Stimulated activated CD8-positive, alpha-beta memory T cell treated with anti-CD3 and anti-CD28 coated beads, Interleukin-4, amount 100 ng/mL, for 48 hours (primary cell): ENCODE measurements at places on chromosomes 7 and 10.
A peak's percentile ranks its signal among the peaks of the same experiment; 100 is the strongest.

- no peak for DNase-seq
Observed at GRCh38 chr10:88147000-88147798, 283.8 kb downstream of the PTEN start.

GRCh38 chr10:106284802-106285587, 879.5 kb downstream of the SORCS1 start:
- no peak for DNase-seq

GRCh38 chr7:100489824-100490223, 6.1 kb downstream of the NYAP1 start:
- no peak for DNase-seq

GRCh38 chr10:88962336-88962735, 9.8 kb upstream of the ACTA2 start:
- no peak for DNase-seq

GRCh38 chr7:123500878-123501489, 33.4 kb downstream of the IQUB start:
- DNase-seq: no peak

DNA sequence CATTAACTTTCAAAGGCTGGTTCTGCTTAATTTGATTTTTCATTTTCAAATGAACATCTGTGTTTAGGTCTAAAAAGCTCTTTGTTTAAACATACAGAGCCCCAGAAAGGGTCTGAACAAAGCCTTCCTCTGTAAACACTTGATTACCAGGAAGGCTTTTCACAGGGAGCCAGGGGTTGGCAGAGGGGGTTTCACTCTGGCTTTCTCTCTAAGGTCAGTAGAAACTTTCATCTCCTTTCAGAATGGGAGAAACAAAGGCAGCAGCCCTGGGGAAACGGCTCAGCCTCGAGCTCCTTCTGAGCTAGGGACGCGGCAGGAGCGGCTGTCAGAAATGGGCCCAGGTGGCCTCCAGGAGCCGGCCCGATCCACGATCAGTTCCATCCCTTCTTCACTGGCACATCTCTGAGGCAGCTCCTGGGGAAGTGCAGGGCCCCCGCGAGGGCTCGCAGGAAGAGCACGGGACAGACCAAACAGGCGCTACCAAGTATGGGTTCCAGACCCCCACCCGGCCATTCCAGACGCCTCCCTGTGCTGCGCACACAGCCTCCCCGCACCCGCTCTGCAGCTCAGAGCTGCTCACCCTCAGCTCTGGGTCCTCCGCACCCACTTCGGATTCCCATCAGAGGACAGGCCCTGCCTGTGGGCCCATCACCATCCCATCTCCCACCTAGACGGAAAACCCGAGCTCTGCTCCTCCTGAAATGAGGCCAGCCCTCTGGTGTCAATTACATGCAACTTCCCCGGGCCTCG, 124.1 kb downstream of the MAD1L1 start:
- DNase-seq: no peak

GRCh38 chr10:48549236-48549635, 55.6 kb downstream of the ARHGAP22 start:
- DNase-seq: no peak

GRCh38 chr10:61283481-61284221, 169.5 kb downstream of the TMEM26 start:
- no peak for DNase-seq

DNA sequence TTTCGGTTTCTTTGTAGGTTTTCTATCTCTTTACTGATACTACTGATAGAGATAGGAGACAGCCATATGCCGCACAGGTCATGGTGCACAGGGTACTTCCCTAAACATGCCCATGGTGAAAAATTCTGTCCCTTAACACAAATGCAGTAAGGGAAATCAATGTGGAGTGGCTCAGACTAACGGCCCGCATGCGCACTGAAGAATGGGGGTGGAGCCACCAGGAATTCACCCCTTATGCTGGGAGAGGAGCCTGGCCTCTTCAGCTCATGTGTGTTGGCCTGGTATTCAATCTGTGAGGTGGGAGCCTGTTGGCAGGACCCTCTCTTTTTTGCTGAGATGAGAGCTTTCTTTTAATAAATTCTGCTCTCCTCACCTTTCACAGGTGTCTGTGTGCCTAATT, 8.4 kb upstream of the URGCP start:
- DNase-seq: no peak

- no peak for DNase-seq
Observed at GRCh38 chr10:124086787-124087671, 6.4 kb downstream of the CHST15 start.

- DNase-seq: no peak
Observed at GRCh38 chr7:47931005-47932004, 17.0 kb downstream of the PKD1L1 start.

GRCh38 chr7:84482476-84482875, 287.9 kb upstream of the SEMA3A start:
- no peak for DNase-seq

DNA sequence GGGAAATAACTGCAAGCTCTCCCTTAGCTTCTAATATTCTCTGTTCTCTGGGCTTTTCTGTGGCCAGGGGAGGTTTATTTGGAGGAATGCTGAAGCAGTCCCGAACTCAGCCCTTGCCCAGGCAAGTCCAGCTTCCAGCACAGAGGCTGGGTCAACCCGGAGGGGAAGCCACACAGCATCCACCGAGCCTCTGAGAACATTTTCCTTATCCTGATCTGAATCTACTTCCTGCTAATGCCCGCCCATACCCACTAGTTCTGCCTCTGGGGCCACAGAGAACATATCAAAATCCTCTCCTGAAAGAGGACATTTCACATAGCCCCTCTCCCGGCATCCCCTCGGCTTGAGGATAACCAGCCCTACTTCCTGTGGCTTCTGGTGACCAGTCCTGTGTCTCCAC, 31.1 kb downstream of the SH3PXD2A start:
- no peak for DNase-seq

- DNase-seq: no peak
Observed at GRCh38 chr10:59266321-59266720, 89.9 kb downstream of the PHYHIPL start.

GRCh38 chr7:157961731-157962457, 625.1 kb downstream of the DNAJB6 start:
- no peak for DNase-seq

DNA sequence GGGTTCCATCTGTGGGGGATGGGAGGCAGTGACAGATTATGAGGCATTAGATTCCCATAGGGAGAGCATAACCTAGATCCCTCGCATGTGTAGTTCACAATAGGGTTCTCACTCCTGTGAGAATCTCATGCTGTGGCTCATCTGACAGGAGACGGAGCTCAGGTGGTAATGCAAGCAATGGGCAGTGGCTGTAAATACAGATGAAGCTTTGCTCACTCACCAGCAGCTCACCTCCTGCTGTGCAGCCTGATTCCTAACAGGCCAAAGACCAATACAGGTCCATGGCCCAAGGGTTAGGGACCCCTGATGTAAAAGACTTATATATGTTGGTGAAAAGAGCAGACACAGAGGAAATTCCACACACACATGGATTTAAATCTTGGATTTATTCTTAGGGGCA, 370.2 kb downstream of the NRG3 start:
- DNase-seq: no peak

- DNase-seq: no peak
Observed at GRCh38 chr7:107045980-107046379, 1.5 kb downstream of the PRKAR2B start.

DNA sequence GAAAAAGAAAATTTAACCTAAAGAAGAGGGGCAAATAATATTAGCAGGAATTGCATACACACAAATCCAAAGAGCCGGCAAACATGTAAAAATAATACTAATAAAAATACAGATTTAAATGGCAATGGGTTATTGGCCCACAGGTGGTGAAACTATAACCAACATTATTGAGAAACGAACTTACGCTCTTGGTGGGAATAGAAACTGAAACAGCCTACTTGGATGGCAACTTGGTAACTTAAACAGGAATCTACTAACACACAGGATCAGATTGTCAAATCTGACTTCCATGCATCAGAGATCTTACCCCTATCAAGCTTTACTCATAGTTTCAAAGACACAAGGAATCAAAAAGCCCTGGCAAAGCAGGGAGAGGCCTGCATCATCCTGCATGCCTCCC, 66.5 kb downstream of the ANLN start:
- no peak for DNase-seq

DNA sequence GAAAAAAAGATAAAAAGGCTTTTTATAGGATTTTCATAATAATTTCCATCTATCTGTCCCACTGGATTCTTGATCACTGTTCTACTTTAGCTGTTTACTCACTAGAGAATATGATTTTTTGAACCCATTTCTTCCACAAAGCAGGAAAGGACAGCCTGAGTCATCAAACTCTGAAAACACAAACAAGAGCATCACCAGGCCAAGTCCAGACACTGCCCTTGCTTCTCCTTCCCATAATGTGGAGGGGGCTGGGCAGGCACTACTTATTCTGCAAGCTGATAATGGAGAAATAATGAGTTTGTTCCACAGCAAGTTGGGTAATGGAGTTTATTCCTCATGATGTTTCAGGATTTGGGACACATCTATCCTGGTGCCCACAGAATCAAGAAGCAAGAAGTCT, 13.0 kb upstream of the KCNIP2 start:
- no peak for DNase-seq

DNA sequence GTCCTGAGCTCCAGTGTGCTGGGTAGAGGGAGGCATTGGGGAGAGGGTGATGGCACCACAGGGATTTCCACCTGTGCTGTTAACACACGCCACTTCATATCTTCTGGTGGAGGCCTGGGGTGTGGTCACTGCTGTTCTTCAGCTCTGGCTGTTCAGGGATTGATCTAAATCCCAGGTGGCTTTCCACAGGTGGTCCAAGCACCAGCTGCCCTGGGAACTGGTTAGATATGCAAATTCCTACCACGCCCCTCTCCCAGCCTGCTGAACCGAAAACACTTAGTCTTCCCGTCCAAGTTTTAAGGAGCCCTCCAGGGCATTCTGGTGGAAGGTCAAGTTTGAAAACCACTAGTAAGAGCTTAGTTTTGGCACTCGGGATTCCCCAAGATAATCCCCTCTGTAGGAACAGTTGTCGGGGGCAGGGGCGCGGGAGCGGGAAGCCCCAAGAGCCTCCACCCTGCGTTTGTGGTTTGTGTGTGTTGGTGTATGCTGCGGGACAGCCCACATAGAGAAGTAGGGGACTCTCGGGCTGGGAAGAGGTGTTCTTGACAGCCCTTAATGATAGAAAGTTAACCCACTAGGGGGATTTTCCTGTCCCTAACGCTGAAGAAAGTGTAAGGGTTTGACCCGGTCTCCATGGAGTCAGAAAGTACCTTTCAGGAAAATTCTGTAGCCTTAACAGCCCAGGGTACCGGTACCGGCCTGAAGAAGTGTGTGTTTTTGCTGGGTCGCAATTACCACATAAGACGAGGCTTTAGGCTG, 5.1 kb downstream of the DEPP1 start:
- DNase-seq: no peak

- DNase-seq: no peak
Observed at GRCh38 chr10:93687737-93688136, 14.7 kb downstream of the FRA10AC1 start.

GRCh38 chr7:47317487-47317886, 264.4 kb downstream of the TNS3 start:
- DNase-seq: no peak

DNA sequence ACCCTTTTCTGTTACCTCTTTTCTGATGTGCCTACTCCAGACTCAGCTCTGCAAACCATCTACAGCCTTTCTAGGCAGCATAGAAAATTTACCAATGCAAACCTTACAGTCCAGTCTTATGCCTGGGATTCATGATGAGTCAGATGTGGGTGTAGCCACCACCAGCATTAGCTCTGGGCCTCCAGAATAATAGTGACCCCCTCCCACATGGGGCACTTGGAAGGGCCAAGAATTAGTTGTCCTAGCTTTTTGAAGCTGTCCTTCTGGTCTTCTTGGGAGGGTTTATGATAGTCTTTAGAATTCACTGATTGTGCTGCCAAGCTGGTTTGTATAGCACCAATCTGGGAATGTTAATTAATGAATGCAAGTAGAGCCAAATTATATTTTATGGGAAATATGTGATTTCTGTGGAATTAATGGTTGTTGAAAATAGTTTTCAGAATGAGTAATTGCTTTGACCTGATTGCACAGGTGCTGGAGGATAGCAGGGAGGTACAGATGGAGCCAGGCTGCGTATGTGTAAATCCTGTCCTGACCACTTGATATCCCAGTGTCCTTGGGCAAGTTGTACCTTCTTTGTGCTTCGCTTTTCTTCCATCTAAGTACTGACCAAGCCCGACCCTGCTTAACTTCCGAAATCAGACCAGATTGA, 94.8 kb downstream of the CPED1 start:
- no peak for DNase-seq

- peak; percentile 54 for DNase-seq
Observed at GRCh38 chr10:27285093-27285492, 44.5 kb upstream of the ACBD5 start.

DNA sequence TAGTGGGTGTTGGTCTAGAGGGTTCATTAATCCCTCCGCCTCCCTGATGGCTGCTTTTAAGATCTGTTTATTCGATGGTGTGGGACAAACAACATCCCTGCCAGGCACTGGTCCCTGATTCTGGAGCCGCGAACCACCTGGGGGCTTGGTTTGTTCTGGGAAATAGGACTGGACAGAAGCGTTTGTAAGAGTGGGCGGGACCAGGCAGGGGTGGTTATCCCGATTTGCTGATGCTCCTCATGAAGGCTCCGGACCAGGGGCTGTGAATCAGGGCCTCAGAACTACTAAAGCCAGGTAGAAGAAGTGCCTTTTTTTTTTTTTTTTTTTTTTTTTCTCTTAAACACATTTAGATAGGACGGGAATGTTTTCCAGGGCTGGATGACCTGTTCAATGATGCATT, 273.4 kb downstream of the WDR37 start:
- DNase-seq: no peak

- DNase-seq: no peak
Observed at GRCh38 chr10:131750973-131751826, 149.6 kb upstream of the PPP2R2D start.

- no peak for DNase-seq
Observed at GRCh38 chr10:52212062-52212461, 102.0 kb upstream of the DKK1 start.

DNA sequence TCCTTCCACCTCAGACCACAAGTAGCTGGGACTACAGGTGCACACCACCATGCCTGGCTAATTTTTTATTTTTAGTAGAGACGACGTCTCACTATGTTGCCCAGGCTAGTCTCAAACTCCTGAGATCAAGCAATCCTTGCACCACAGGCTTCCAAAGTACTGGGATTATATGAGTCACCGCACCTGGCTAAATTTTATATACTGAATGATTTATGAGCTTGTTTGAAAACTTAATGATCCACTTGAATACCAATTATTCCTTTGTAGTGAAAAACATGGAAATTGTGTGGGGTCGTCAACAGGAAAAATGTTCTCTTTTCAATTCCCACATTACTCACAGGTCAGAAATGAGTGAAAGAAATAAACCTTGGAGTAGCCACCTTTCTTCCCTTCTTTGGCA, 31.3 kb downstream of the RAPGEF5 start:
- DNase-seq: no peak

- no peak for DNase-seq
Observed at GRCh38 chr10:95785317-95785716, 29.4 kb downstream of the ENTPD1 start.

GRCh38 chr7:23696916-23697441, 13.0 kb upstream of the STK31 start:
- DNase-seq: peak; percentile 76
